ENCODE measurements at places on chromosomes 5 and 9. TPM values are rescaled to one million over a fixed set of nuclear protein-coding genes. Genes with fewer than 3 reads are reported as not detected.

ECPAS gene
- total RNA-seq: 91.9 TPM

- H3K27ac ChIP-seq: no peak overlapping the region
- no peaks in the 10 kb centered on the region for H3K36me3 ChIP-seq
- H3K4me3 ChIP-seq: no peak overlapping the region
These were observed 2.5 kb downstream of the TBC1D9B start for GRCh38 chr5:179905161-179905560.

SHC3 gene
- 2.5 TPM for total RNA-seq

GRCh38 chr5:54397420-54397819 lies 58.1 kb upstream of the HSPB3 start:
- H3K4me1 ChIP-seq: no peaks in the 10 kb centered on the region
- no peaks in the 10 kb centered on the region for H3K36me3 ChIP-seq
- H3K27ac ChIP-seq: no peak overlapping the region
- H3K4me3 ChIP-seq: no peak overlapping the region

GRCh38 chr5:158074992-158075769 lies 216.2 kb upstream of the CLINT1 start:
- no peaks in the 10 kb centered on the region for H3K36me3 ChIP-seq
- H3K4me1 ChIP-seq: no peaks in the 10 kb centered on the region
- H3K27me3 ChIP-seq: no peaks in the 10 kb centered on the region
- no peak overlapping the region for H3K4me3 ChIP-seq
- peak; percentile 81 for DNase-seq
- H3K27ac ChIP-seq: no peak overlapping the region

- no peaks in the 10 kb centered on the region for H3K4me1 ChIP-seq
- H3K4me3 ChIP-seq: no peak overlapping the region
- H3K36me3 ChIP-seq: no peaks in the 10 kb centered on the region
- no peaks in the 10 kb centered on the region for H3K27me3 ChIP-seq
These were observed 25.9 kb upstream of the ADAMTSL1 start for GRCh38 chr9:18448101-18448500.

- H3K36me3 ChIP-seq: no peaks in the 10 kb centered on the region
- no peak overlapping the region for H3K27ac ChIP-seq
- no peaks in the 10 kb centered on the region for H3K4me1 ChIP-seq
These were observed 309.2 kb downstream of the AGTPBP1 start for GRCh38 chr9:85432599-85432998.

- 0 out of 2 replicates have a peak overlapping the region, but pooled peaks have one; percentile 22 for H3K27ac ChIP-seq
- peaks cover 6% of the 10 kb centered on the region for H3K4me1 ChIP-seq
- DNase-seq: no peak
- H3K27me3 ChIP-seq: no peaks in the 10 kb centered on the region
- no peak overlapping the region for H3K4me3 ChIP-seq
- no peaks in the 10 kb centered on the region for H3K36me3 ChIP-seq
These were observed 29.2 kb upstream of the GTF2H2C start for GRCh38 chr5:69530561-69531405.

OBP2B gene
- not detected for total RNA-seq

EIF4EBP3 gene
- total RNA-seq: not detected

All from GM23338 (cell line).